Activated CD4-positive, alpha-beta memory T cell treated with anti-CD3 and anti-CD28 coated beads, Interleukin-2, amount 10 ng/mL, durations not matched to agents 7 days and 5 days (primary cell): ENCODE measurements at places on chromosomes 5 and 9.

- no peak for DNase-seq
Measured at GRCh38 chr5:157978061-157978460, 119.1 kb upstream of the CLINT1 start.

DNA sequence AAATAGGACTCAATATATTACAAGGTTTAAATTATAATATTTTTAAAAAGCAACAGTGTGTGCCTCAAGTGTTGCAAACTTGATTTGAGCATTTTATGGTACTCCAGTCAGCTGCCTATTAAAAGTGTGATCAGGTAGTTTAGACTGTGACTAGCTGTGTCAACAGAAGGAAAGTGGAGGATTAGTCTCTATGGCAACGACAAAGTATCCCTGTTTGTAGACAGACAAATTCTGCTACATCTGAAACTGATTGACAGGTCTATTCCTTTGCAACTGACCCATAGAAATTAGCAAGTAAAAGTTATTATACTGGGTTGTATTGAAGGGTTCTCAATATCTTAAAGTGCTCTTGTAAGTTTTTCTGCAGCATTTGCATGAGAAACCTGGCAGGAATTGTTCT, 249.8 kb upstream of the ARRDC3 start:
- no peak for DNase-seq

DNA sequence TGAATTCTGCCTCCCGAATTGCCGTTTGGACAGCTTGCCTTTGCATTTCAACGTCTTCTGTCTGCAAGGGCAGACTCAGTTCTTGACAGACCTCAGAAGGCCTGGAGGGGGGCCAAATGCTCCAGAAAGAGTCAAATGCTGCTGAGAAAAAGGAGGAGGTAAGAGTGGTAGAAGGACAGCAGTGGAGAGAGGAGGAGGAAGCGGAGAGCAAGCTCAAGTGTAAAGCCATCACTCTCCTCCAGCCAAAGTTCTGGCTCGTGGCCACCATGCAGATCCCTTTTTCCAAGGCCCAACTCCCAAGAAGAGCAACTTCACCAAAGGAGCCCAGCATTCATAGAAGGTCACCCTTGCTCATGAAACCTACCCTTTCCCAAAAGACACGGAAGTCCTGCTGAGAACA, 36.9 kb upstream of the SMIM23 start:
- DNase-seq = no peak

GRCh38 chr9:132888151-132888550, 9.5 kb downstream of the SPACA9 start:
- DNase-seq = no peak

- DNase-seq = no peak
Measured at GRCh38 chr5:5800801-5801761, 378.6 kb downstream of the ICE1 start.

- DNase-seq = no peak
Measured at GRCh38 chr9:14349146-14349446, 35.2 kb upstream of the NFIB start.

GRCh38 chr5:76565009-76565408, 58.2 kb downstream of the F2RL2 start:
- no peak for DNase-seq

GRCh38 chr5:159104051-159104651, 4.4 kb upstream of the EBF1 start:
- no peak for DNase-seq
